Placental pericyte (primary cell): ENCODE measurements at places on chromosomes 2 and 18. TPM values are rescaled to one million over a fixed set of nuclear protein-coding genes. Genes with fewer than 3 reads are reported as not detected.

NLRC4 gene
- not detected in 2 replicates for total RNA-seq

GKN2 gene
- 0.22 TPM in 1 of 2 replicates, not detected in the other for total RNA-seq

MOGAT1 gene
- not detected in 2 replicates for total RNA-seq

SLC39A10 gene
- total RNA-seq: 18.2 and 40.8 TPM in 2 replicates

DLX1 gene
- total RNA-seq: 0.43 TPM in 1 of 2 replicates, not detected in the other

EXOC6B gene
- total RNA-seq: 31.5 and 42.0 TPM in 2 replicates

HOXD10 gene
- total RNA-seq: 0.66 and 6.3 TPM in 2 replicates

APOB gene
- total RNA-seq: under 0.01 TPM in 1 of 2 replicates, not detected in the other

ASXL3 gene
- total RNA-seq: 0.14 and 0.22 TPM in 2 replicates

TNFAIP6 gene
- total RNA-seq: 38.1 and 44.2 TPM in 2 replicates

LRRTM1 gene
- total RNA-seq: not detected in 2 replicates

ZSWIM2 gene
- total RNA-seq: not detected in 2 replicates

BCL11A gene
- 0.88 and 1.6 TPM in 2 replicates for total RNA-seq

AP1S3 gene
- 6.4 and 7.7 TPM in 2 replicates for total RNA-seq

PLCL1 gene
- under 0.01 and 0.43 TPM in 2 replicates for total RNA-seq

SIGLEC15 gene
- total RNA-seq: 1.1 and 4.7 TPM in 2 replicates

RMC1 gene
- 28.4 and 32.2 TPM in 2 replicates for total RNA-seq
